GM19239 (cell line): ENCODE measurements at places on chromosomes 13 and 19.

- no peak for DNase-seq
Measured at GRCh38 chr13:27556109-27556508, 64.2 kb downstream of the LNX2 start.

GRCh38 chr13:23510979-23511735 lies 59.1 kb upstream of the TNFRSF19 start:
- DNase-seq: no peak

DNA sequence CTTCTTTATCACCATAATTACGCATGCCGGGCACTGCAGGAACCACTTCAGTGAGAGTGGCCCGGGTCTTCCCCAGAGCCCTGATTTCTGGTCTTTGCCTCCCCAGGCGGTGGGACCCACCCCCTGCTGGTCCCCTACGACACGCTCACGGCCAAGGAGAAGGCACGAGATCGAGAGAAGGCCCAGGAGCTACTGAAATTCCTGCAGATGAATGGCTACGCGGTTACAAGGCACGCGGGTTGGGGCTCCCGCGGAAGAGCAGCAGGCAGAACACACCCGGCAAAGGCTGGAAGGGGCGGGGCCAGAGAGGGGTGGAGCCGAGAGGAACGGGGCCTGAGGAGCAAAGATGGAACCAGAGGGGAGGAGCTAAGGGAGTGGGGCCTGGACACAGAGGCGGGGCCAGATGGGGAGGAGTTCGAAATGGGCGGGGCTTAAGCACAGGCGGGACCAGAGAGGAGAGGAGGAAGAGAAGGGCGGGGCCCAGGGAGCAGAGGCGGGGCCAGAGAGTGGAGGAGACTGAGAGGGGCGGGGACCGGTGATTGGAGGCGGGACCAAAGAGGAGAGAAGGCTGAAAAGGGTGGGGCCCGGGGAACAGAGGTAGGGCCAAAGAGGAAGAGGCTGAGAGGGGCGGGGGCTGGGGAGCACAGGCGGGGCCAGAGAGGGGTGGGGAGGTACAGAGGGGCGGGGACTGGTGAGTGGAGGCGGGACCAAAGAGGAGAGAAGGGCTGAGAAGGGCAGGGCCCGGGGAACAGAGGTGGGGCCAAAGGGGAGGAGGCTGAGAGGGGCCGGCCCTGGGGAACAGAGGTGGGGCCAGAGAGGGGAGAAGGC lies 73.4 kb downstream of the RYR1 start:
- peak; percentile 60 for DNase-seq

GRCh38 chr13:45718063-45718462 lies 15.9 kb downstream of the CBY2 start:
- peak; percentile 52 for DNase-seq

GRCh38 chr19:39428283-39429112 lies 7.3 kb downstream of the RPS16 start:
- no peak for DNase-seq

- DNase-seq: no peak
Measured at GRCh38 chr13:113926951-113927660, 46.8 kb downstream of the C13orf46 start.

DNA sequence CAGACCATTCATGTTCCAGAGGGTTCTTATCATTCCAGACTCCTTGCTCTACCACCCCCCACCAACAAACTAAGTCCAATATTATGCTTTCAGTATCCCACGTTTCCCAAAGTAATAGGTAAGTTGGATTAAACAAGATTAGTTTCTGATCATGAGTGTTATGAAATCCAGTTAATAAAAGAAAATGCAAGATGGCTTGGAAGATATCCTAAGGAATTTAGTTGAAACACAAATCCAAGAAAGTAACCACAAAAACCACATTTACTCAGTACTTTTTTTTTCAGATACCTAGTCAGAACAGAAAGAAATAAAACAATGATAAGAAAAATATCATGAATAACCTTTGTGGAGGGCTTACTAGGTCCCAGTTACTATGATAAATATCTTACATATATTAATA lies 119.4 kb upstream of the MIR17HG start:
- no peak for DNase-seq

- no peak for DNase-seq
Measured at GRCh38 chr13:44498502-44498901, 77.6 kb downstream of the TSC22D1 start.

GRCh38 chr19:17076543-17076991 lies 990 bp downstream of the MYO9B start:
- DNase-seq: peak; percentile 26

DNA sequence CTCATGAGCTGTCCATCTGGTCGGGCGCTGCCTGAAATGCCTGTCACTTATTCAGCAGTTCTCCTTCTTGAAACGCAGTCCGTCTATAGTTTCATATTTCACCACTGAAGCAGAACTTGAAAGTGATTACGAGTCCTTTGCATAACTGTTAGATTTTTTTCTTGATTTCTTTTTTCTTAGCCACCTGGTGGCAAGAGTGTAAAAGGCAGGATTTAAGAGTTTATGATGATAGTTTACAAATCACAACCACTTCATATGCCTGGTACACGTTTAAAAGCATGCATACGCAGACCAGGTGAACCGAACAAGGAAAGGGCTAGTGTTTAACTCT lies 45.8 kb downstream of the GGACT start:
- peak; percentile 34 for DNase-seq

DNA sequence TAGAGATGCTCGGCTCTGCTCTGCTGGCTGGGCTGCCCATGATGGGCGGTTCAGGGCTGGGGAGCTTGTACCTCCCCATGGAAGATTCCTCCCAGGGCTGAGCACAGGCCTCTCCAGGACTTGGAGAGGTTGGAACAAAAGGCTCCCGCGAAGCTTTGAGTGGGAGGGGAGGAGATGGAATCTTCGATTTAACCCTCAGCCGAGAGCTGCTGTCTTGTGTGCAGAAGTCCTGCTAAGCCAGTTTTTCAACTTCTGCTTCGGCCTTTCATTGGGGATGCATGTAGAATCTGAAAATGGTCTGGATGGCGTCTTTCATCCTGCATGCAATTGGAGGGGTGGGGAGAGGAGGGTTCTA lies 163.3 kb downstream of the KDM4B start:
- DNase-seq: no peak

- no peak for DNase-seq
Measured at GRCh38 chr13:93298713-93299112, 72.1 kb downstream of the GPC6 start.

GRCh38 chr13:49240017-49240416 lies 7.7 kb upstream of the CDADC1 start:
- no peak for DNase-seq

GRCh38 chr13:30763786-30764413 lies 28.6 kb downstream of the ALOX5AP start:
- DNase-seq: no peak

- DNase-seq: no peak
Measured at GRCh38 chr19:28502879-28503734, 709.8 kb downstream of the UQCRFS1 start.

- DNase-seq: no peak
Measured at GRCh38 chr19:55118401-55118991, 1.1 kb upstream of the PPP1R12C start.

DNA sequence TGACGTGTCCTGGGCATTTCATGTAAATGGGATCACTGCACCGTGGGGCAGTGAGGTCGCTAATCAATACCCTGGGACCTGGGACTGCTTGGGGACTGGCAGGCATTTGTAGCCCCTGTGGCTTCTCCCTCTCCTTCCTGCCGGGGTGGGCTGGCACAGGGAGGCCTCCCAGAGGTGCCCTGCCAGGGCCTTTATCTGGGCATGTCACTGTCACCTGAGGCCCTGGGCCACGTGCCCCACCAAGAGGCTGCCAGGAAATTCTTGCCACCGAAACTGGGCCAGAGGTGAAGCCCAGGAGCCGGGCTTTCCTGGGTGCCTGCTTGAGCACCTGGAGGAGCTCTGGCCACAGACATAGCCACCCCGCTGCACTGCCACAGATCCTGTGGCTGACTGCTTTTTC lies 1.8 kb upstream of the NMRK2 start:
- DNase-seq: no peak

GRCh38 chr19:2041433-2041682 lies 9.7 kb downstream of the MKNK2 start:
- DNase-seq: no peak

GRCh38 chr19:33553530-33554310 lies 32.1 kb upstream of the PEPD start:
- DNase-seq: no peak

- DNase-seq: no peak
Measured at GRCh38 chr13:29624997-29625396, 29.5 kb upstream of the SLC7A1 start.

DNA sequence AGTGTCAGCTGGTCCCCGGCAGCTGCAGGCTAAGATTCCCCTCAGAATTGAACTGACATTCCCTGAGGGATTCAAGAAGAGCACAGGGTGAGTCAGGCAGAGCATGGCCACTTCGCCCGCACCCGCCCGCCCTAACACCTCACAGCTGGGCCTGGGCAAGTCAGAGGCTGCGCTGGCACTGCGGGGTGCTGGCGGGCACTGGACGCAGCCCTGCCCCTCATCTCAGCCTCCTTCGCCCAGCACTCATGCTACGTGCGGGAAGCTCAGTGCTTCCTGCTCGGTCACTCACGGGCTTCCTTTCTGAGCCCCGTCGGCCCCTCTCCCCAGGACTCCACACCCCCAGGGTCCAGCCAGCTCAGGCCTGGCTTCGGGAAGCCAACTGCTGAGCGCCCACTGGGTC lies 56.9 kb downstream of the MLLT1 start:
- no peak for DNase-seq

- peak; percentile 4 for DNase-seq
Measured at GRCh38 chr13:77810430-77810829, 108.2 kb downstream of the EDNRB start.

- no peak for DNase-seq
Measured at GRCh38 chr13:28754698-28755545, 36.2 kb upstream of the SLC46A3 start.

- DNase-seq: peak; percentile 50
Measured at GRCh38 chr13:39942552-39943273, 287.3 kb downstream of the COG6 start.

GRCh38 chr13:28557725-28558520 lies 63.0 kb upstream of the FLT1 start:
- DNase-seq: no peak

- DNase-seq: no peak
Measured at GRCh38 chr13:110415669-110416068, 108.6 kb downstream of the COL4A2 start.

- DNase-seq: no peak
Measured at GRCh38 chr13:44465318-44465717, 91.7 kb downstream of the SERP2 start.

GRCh38 chr19:36028313-36029041 lies 4.2 kb downstream of the CLIP3 start:
- DNase-seq: no peak

- no peak for DNase-seq
Measured at GRCh38 chr19:30344446-30345425, 27.4 kb upstream of the ZNF536 start.

DNA sequence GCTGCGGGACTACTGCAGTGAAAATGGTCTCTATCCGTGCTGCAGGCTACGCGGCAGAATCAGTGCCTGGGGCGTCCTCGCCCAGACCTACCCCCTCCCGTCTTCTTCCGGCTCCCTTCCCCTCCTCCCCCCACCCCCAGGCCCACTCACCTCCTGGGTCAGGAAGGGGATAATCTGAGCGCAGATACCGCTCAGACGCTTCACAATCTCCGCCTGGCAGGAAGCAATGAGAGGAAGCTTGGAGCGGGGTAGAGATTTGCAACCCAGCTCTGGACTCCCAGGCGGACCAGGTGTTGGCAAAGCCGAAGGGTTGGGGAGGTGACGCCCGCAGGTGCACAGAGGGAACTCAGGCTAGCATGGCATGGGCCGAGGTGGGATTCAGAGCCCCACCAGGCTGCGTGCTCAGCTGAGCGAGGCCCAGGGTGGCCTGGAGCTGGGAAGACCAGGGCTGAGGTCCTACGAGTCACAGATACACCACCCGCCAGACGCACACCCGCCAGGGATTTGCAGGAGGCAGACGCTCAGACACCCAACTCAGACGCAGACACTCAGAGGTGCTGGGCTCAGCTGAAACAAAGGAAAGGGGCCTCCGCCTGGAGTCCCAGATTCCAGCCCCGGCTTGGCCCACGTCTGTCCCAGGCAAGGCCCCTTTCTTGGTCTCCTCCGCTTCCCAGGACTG lies 4.1 kb downstream of the TLE2 start:
- no peak for DNase-seq

DNA sequence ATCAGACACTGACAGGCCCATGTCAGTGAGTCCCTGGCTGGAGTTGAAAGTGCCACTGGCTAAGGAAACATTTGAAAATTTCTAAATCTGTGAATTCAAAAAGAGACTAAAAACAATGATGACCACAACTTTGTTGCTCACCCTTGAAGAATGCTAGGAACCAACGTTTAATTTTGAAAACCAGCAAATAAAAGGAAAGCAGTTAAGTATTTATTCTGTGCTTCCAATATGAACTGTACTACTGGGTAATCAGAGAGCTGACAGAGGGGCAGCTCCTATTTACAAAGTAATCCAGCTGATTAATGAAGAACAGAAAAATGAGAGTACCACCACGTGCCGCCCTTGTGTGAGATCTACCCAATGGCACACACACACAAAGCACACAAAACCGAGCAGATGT lies 44.7 kb upstream of the LATS2 start:
- DNase-seq: no peak

- no peak for DNase-seq
Measured at GRCh38 chr13:60112771-60113170, 51.0 kb downstream of the DIAPH3 start.

DNA sequence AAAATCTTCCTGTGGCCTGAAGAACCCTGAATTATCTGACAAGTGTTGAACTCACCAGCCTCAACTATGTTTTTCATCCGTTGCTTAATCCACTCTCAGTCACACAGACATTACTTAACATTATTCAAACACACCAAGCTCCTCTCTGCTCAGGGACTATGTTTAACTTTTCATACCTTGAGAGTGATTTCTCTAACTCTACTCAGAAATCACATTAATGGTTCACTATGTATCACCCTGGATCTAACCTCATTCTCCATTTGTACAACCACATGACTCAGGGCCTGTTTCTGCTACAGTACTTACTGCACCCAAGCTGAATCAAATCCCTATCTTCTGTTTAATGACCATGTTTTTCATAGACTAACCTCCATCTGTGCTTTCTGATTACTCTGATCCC lies 553.7 kb upstream of the PRR20A start:
- DNase-seq: no peak

GRCh38 chr19:35618857-35619256 lies 6.3 kb downstream of the HAUS5 start:
- no peak for DNase-seq

GRCh38 chr13:52048516-52048915 lies 24.0 kb downstream of the UTP14C start:
- DNase-seq: no peak

DNA sequence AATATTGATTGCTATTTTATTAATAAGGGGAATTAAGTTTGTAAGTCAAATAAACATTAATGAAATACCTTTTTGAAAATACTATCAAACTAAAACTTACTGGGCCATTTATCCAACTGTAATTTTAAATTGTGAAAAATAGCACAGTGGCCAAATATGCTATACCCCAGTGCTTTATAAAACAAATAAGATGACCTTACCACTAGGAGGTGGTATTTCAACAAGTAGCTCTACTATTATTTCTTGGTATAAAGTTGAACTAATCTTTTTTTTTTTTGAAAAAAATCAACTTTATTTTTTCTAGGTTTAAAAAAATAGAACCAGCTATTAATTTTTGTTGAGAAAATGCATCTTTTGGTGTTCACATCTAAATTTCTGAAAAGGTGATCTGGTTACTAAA lies 14.7 kb downstream of the LACC1 start:
- no peak for DNase-seq
